Activated CD4-positive, alpha-beta T cell treated with anti-CD3 and anti-CD28 coated beads, Interleukin-2, Interleukin-6, amounts not matched to agents 100 ng/mL and 50 ng/mL, durations not matched to agents 16 hours and 8 hours (primary cell): ENCODE measurements at places on chromosomes 7 and 10.

- DNase-seq: peak; percentile 67
These were observed 39.5 kb downstream of the RSU1 start for GRCh38 chr10:16777473-16778370.

GRCh38 chr10:102949916-102950315 lies 31.8 kb downstream of the CNNM2 start:
- no peak for DNase-seq

DNA sequence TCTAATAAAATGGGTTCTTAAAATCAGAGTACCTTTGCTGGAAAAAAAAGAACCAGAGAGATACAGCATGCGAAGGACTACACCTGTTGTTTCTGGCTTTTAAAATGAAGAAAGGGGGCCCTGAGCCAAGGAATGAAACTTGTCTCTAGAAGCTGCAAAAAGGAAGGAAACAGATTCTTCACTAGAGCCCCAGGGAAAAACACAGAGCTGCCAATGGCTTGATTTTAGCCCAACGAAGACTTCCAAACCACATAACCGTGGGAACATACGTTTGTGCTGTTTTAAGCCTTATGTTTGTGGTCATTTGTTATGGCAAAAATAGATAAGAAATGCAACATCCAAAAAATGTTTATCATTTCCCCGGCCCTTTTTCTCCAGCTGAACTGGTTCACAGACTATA lies 780.0 kb downstream of the SORCS1 start:
- no peak for DNase-seq

- DNase-seq: no peak
These were observed 1047.8 kb downstream of the NRG3 start for GRCh38 chr10:82922755-82923154.

DNA sequence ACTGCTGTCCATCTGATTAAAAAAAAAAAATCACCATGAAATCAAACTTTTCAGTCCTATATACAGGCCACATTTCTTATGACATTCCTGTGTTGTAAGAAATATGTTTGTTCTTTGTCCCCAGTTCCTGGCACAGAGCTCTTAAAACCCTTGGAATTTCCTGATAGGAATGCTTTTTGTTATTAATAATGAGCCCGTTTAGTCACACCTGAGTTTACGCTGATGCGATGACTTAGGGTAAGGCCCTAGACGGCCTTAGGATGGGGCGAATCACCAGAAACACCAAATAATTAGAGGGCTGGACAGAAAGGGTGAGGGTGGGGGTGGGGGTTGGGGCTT lies 17.5 kb downstream of the TSPAN15 start:
- no peak for DNase-seq

- peak; percentile 64 for DNase-seq
These were observed 14.4 kb upstream of the SPRN start for GRCh38 chr10:133438711-133439273.

DNA sequence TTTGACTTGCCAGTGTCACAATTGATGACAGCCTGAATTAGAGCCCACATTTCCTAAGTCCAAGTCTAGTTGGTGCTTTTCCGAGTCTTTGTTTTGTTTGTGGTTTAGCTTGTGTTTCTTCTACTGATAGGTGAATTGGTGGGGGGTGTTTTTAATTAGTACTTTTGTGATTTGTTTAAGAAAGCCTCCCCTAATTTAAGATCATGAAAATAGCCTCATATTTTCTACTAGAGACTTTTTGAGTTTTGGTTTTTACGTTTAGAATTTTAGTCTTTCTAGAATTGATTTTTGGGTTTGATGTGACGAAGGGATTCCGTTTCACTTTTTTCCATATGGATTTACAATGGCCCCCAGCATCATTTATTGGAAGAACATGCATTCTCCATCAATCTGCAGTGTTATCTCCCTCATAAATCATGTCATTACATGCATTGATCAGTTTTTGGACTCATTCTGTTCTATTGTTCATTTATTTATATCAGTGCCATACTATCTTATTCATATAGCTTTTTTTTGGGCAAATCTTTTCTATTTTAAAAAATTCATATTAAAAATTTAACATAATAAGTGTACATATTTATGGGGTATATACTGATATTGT lies 32.8 kb downstream of the BTRC start:
- DNase-seq: no peak

DNA sequence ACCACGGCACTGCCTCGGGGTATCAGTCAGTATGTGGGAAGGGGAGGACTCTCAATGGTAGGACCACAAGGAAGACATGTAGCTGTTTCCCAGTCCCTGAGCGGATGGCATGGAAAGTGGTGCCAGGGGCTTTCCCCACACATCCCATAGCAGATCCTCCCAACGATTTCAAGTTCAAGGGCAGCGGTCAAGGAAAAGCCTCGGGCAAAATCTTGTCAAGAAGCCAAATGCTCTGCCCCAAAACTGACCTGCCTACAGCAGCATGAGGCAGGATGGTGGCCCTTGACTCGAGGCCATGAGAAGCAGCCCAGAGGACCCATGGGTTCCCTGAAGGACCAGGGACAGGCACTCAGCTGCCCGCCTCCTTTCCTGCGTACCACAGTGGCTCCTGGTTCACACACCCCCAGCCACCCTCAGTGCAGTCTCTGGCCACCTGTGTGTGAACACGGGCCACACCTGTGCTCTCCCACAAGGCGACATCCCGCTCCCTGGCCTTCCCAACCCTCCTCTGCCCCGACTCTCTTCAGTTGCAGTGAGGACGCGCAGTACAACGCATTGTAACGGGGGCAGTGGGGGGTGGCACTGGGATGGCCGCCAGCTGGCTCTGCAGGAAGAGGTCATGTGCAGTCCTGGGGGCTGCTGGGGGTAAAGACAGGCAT lies 43.6 kb downstream of the CTBP2 start:
- DNase-seq: no peak
